ENCODE measurements at places on chromosomes 5 and 9. TPM values are rescaled to one million over a fixed set of nuclear protein-coding genes. Genes with fewer than 3 reads are reported as not detected.

PIP5K1B gene
- not detected for total RNA-seq

PCDHB3 gene
- total RNA-seq: 0.74 TPM

SIT1 gene
- total RNA-seq: 1.6 TPM

PCDHB16 gene
- 0.25 TPM for total RNA-seq

UGCG gene
- total RNA-seq: 70.9 TPM
